ENCODE measurements at places on chromosomes 3 and 15. TPM values are rescaled to one million over a fixed set of nuclear protein-coding genes. Genes with fewer than 3 reads are reported as not detected.

Gene SLC22A14
- 0.15 TPM for polyA plus RNA-seq

- no peak for DNase-seq
Measured at GRCh38 chr3:124372775-124373174, 357.5 kb upstream of the UMPS start.

DNA sequence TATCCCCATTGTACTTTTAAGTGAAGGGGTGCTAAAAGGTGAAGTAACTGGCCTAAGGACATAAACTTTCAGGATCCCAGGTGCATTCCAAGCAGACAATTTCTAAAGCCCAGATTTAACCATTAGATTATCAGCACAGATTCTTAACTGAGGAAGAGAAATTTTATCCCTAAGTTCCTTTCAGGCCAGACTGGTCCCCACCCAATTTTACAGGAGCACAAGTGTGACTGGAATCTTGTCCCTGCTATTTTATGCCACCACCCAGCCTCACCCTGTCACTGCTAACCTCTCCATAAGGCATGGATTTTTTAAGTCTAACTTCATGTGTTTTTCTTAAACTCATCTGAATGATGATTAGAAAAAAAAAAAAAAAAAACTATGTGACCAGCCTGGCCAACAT lies 37.1 kb upstream of the ATP1B3 start:
- DNase-seq, result no peak

DNA sequence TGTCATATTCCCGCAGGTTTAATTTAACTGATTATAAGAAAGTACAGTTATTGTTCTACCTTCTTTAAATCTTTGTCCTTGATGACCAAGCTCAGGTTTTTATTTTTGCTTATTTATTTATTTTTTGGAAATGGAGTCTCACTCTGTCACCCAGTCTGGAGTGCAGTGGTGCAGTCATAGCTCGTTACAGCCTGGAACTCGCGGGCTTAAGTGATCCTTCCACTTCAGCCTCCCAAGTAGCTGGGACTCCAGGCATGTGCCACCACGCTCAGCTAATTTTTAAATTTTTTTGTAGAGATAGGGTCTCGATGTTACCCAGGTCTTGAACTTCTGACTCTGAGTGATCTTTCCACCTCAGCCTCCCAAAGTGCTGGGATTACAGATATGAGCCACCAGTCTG lies 8.9 kb downstream of the USP3 start:
- no peak for DNase-seq

GRCh38 chr3:72951259-72951722 lies 45.3 kb upstream of the PPP4R2 start:
- DNase-seq, result no peak

GRCh38 chr3:48567500-48567899 lies 3.9 kb upstream of the UCN2 start:
- DNase-seq, result no peak

Gene A4GNT
- polyA plus RNA-seq, result 0.18 TPM
